Stimulated activated CD8-positive, alpha-beta memory T cell treated with anti-CD3 and anti-CD28 coated beads, Interleukin-4, amount 100 ng/mL, for 4 hours (primary cell): ENCODE measurements at places on chromosomes 11 and 22.

GRCh38 chr11:120517390-120517761 lies 5.8 kb downstream of the GRIK4 start:
- DNase-seq, result no peak

DNA sequence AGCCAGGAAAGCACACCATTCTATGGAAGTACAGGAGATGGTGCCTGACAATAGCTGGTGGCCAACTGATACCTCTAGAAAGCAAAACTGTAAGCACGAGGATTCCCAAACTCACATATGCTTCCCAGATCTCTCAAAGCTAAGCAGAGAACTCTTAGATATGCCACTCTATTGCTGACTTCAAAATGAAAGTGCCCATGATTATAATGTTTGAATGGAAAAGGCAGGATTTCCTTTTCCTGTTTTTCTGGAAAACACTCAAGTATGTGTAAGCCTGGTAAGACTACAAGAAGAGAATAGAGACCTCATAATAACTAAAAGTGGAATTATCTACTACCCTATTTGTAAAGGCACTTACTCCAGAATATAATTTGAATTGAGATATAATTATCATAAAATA lies 2.6 kb upstream of the CARD18 start:
- no peak for DNase-seq

- DNase-seq, result no peak
Observed at GRCh38 chr11:110286298-110287040, 9.9 kb downstream of the RDX start.

- no peak for DNase-seq
Observed at GRCh38 chr22:35064664-35065063, 1.3 kb upstream of the ISX start.

DNA sequence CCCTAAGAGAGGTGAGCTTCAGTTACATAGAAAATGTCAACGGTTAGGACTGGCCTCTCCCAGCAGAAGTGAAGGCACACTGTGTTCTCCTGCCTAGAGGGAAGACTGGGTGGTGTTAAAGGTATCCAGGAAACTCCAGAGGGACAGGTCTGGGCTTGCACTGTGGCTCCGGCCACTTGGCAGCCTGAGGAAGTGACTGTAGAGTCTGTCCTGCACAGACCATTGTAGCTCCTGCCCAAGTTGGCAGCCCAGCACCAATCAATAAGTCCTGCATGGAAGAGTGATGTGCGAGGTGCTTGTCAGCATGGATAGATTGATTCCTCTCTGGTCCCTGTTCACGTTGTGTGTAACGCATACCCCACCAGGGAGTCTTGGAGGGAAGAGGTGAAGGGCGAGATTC lies 284.8 kb downstream of the TENM4 start:
- no peak for DNase-seq

DNA sequence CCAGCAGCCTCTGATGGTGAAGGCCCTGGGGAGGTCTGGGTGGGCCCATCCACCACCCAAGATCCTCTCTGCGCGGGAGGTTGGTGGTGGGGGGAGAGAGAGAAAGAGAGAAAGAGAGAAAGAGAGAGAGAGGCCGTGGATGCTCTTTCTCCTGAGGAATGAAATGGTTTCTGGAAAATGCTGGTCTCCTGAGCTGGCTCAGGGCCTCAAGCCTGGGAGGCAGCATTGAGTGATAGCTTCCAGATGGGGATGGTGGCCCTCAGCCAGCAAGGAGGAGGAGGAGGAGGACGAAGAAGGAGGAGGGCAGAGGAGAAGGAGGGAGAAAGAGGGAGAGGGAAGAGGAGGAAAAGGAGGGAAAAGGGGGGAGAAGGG lies 4.6 kb downstream of the TSPAN32 start:
- DNase-seq, result no peak

DNA sequence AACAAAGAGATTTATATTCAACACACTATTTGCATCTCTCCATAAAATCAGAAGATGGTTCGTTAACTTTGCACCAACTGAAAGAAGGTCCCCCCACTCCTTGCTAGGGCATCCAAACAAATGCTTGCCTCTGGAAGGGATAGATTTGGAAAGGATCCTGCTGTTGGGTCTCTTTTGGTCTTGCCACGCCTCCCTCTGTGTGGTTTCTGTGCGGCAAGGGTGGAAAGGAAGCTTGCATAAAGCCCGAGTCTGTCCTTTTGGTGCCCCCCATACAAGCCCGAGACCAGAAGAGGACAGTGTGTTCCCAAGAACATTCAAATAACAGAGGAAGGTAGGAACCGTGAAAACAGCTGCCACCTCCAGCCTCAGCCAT lies 15.1 kb downstream of the SCGB1A1 start:
- DNase-seq, result no peak

DNA sequence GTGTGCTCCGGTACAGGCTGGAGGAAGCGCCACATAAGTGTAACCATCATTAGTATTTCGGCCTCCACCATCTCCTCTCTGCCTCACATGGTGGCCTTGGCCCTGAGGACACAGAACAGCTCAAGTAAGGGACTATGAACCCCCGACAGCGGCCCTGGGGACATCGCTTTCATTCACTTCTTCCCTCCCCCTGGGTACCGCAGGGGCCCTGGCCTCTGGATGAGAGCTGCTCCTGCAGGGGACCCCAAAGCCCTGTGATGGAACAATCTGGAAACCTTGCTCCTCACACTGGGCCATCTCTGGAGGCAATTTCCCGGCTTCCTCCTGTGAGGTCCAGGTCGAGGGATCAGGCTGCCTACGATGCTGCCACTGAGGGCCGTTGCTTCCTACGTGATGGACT lies 565.5 kb downstream of the BRD1 start:
- DNase-seq, result no peak

GRCh38 chr22:45473626-45474237 lies 29.0 kb upstream of the FBLN1 start:
- DNase-seq, result no peak

DNA sequence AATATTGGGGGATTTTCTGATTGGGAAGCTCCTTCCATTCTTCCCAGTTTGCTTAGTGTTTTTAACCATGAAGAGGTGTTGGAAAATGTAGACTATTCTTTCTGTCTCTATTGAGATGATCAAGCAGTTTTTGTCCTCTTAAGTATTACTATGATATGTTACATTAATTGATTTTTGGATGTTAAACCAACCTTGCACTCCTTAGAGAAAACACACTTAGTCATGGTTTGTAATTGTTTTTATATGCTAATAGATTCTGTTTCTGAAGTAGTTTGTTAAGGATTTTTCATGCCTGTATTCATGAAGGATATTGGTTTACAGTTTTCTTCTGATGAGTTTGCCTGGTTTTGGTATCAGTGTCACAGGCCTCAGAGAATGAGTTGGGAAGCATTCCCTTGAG lies 2.0 kb upstream of the NLRP6 start:
- no peak for DNase-seq

DNA sequence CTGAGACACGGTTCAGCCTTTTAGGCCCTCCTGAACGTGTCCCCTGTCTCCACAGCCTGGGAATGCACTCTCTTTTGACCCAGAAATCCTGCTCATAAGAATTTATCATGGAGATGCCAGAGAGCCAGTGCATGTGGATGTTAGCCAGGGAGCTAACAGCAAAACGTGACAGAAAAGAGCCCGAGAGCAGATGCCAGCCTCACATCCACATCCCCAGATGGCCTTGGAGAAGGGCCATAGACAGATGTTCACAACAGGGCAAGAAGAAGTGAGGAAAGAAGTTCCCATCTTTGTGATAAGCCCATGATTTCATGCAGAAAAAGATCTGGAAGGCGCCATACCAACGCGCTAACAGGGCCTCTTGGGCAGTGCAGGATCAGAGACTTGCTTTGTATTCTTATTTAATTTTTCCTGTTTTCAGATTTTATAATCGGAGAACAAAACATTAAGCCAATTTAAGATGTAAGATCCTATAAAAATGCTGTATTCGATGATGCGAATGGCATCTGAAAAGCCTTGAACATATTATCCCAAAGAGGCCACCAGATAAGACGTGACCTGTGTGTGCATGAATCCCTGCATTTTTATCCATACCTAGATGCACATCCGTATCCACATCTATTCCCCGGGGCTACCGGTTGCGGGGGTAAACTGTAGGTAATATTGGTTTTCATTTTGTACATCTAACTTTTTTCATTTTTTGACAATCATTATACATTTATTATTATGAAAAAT lies 48.7 kb downstream of the IGLL5 start:
- DNase-seq, result no peak

DNA sequence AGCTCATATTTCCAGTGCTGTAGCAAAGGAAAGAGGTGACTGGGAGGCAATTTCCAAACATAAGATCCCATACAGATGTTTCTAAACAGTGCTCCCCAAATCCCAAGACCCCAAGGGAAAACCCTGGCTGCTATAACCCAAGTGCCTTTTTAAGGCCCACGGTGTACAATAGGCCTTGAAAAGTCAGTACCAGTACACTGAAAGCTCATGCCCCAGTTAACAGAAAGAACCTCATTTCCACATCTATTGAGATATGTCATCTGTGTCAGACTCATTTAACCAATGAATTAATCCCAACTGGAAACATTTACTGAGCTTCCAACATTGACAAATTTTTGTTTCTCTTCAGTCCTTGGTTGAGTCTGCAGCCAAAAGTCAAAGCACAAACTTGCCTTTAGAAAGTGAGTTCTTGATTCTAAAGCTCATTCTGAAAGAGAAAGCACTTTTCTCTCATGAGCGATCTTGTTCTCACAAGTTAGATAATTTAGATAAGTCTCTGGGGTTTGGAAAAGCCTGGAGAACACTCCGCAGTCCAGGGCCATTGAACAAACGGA lies 239.8 kb upstream of the ARHGAP20 start:
- DNase-seq, result no peak

DNA sequence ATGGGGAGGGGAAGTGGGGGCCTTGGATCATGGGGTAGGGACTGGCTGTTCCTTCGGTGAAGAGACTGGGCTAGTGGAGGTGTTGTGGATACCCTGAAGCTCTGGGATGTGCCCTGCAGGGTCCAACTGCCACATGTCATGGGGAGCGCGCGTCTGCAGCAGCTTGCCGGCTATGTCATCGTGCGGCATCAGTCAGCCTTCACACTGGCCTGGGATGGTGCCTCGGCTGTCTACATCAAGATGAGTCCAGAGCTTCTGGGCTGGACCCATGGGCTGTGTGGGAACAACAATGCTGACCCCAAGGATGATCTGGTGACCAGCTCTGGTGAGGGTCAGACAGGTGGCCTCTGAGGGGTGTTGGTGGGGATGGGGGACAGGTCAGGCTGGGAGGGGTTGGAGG lies 9.9 kb downstream of the OTOG start:
- DNase-seq, result no peak

DNA sequence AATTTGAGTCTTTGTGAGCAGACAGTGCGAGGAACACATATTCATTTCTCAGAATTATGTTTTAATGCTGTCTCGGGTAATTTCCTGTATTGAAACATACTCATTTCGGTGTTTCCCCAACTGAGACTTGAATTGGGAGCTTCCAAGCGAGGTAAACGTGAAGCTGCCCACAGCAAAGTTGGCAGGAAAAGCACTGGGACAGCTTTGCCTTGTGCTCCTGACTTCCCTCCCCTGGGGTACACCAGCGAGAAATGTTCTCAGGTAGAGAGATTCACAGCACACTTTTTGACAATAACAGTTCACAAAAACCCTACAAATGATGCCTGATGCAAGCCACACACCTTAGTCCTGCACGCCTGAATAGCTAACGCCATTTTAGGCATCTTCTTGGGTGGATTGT lies 3.1 kb downstream of the HTR3B start:
- no peak for DNase-seq

DNA sequence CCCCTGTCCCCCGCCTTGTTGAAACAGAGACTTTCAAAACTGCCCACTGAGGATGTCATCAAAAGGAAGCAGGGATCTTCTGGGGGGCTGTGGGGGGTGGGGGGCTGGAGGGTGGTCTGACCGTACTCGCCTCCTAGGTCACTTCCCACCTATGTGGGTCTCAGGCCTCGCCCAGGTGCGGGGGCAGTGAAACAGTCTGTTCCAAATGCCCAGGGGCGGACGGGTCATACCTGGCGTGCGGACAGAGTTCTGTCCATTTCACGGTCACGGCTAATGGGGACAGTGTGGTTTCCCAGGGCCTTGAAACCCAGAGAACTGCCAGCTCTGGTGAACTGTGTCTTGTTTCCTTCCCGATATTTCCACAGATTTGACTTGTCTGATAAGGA lies 27.2 kb downstream of the ANO1 start:
- DNase-seq, result no peak

GRCh38 chr11:74672956-74673692 lies 58.1 kb downstream of the CHRDL2 start:
- DNase-seq, result no peak

DNA sequence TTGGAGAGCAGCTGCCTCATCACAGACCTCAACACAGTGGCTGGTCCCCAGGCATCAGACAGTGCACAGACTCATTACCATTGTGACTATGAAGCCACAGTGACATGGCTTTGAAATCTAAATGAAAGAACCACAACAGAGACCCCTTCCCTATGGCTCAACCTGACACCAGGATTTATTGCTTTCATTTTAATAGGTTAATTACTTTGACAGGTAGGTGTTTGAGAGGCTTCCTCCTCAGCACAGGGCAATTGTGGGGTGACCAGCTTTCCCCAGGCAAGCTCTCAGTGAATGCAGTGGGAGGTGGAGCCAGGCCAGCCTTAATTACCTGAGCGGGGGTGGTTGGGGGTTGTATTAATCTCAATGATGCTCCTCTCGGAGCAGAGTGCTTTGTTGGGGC lies 102.3 kb downstream of the CHST1 start:
- DNase-seq, result no peak

DNA sequence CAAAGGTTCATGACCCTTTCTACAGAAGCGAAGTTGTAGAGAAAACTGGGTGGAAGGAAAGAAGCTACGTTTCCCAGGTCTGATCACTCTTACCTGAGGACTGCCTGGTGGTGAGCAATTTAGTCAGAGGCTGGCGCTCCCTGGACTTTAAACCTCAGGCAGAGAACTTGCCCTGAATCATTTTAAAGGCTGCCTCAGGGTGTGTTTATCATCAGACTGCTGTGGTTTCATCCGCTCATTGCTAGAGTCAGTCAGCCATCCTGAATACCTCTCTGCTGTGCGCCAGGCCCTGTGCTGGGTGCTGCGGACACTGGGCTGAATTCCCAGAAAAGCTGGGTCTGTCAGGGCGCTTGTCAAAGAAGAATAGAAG lies 2.7 kb downstream of the DTX4 start:
- DNase-seq, result no peak

DNA sequence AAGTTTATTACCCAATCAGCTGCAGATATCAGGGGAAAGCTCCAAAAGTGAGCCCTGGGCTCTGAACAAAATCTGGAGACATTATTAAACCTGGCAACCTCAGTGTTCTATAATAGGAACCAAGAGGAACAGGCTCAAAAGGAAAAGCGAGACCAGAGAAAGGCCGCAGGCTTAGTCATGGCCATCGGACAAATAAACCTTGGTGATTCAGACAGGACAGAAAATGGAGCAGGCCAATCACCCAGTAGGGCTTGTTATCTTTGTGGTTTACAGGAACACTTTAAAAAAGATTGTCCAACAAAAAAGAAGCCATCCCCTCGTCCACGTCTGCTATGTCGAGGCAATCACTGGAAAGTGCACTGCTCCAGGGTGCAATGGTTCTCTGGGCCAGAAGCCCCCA lies 7.7 kb upstream of the PANX1 start:
- no peak for DNase-seq
